Small intestine (tissue), 16 donors: ENCODE measurements at places on chromosomes 6 and 20.

DNA sequence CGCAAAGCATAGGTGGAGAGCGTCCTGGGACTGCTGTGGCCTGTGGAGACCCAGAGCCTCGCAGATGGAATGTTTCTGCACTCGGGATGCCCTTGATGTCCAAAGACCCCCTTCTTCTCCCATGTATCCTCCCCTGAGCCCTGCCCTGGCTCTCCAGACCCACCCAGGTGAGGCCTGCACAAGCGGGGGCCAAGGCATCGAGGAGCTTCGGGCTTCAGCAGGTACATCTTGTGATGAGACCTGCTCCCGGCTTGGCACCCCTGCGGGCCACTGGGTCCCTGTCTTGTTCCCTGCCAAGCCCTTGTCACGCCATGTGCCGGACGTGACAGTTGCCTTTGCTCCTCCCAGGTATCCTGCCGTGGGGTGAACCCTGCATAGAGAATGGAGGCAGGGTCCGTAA is 85.2 kb downstream of the RAMACL start:
- DNase-seq = no peak

DNA sequence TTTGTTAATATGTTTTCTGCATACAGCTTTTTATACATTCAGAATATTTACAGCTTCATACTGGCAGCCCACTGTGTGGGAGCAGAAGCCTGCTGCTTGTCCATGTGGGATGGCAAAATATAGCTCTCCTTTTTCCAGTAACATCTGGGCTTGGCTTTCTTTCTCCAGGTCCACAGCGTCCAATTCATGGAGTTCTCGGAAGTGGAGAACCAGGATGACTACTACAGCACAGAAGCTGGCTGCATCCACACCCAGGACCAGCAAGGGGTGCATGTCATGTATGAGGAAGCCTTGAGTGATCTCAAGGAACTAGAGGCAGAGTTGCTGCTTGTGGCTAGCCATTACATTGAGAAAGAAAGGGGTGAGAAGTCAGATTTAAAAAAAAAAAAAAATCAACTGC is 143.1 kb downstream of the CD164 start:
- no peak for DNase-seq

DNA sequence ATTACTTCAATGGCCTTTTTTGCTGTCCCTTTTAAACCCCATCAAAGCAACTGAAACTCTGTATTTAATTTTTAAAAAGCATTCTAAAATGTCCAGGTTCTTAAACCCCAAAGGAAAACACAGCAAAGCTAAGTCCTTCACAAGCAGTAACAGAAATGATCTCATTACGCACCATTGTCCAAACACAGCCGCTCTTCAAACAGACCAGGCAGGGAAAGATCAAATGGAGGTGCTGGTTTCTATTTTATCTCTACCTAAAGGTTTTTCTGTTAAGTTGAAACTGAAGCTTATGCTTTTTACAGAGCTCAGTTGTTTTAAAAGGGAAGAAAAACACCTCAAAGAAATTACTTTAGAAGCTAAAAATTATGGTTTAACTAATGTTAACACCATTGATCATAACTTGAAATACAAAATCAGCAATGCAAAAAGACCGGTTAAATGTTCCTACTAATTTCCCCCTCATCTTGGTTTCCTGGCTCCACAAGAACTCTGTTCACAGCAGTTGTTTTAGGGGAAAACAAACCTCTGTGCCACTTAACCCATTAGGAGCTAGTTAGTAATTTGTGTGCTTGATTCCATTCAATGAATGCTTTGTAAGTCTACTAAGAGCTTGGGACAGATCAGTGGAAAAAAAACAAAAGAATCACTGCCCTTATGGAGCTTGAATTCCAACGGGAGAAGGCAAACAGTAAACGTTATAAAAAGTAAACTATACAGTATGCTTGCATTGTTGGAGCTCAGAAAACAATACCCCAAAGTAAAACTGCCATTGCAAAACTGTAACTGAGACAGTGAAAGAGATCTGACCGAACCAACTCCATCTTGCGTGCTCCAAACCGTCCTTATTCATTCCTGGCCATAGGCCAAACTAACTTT is 87.4 kb downstream of the CD24 start:
- no peak for DNase-seq

DNA sequence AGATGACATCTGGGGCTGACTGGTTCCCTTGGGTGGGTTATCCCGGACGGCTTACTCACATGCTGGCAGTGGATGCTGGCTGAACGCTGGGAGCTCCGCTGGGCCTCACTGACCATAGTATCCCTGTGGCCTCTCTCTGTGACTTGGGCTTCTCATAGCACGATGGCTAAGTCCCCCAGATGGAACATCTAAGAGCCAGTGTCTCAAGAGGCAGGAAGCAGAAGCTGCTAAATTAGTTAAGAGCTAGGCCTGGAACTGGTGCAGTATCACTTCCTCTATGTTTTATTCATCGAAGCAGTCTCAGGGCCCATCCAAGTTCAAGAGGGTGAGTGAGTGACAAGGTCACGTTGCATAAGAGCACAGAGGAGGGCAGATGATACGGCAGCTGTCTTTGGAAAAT is 116.5 kb upstream of the LAMP5 start:
- no peak for DNase-seq

- DNase-seq = no peak
Observed at GRCh38 chr20:44745122-44745597, 505 bp upstream of the KCNK15 start.

GRCh38 chr20:63409066-63409833 is 48.1 kb upstream of the CHRNA4 start:
- peak; percentile 7 for DNase-seq

DNA sequence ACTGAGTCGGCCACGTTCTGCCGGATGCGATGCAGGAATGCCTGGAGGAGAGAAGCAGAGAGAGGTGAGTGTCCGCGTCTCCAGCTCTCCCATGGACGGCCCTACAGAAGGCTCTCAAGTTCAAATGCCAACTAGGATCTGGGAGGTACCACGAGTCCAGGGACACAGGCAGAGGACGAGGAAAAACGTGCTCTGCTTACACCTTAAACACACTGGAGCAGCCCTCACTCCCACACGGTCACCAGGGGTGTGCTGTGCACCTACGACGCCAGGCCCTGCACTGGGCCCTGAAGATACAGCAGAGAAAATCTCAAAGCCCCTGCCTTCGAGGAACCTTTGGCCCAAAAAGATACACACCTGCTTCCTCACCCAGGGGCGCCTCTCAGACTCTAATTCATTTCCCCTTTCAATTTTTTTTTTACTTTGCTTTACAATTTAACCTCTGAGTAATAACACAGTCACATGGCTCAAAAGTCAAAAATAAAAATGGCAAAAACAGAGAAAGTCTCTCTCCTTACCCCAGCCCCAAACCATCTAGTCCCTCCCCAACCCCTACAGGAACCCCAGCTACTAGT is 79.9 kb downstream of the PREX1 start:
- DNase-seq = no peak

DNA sequence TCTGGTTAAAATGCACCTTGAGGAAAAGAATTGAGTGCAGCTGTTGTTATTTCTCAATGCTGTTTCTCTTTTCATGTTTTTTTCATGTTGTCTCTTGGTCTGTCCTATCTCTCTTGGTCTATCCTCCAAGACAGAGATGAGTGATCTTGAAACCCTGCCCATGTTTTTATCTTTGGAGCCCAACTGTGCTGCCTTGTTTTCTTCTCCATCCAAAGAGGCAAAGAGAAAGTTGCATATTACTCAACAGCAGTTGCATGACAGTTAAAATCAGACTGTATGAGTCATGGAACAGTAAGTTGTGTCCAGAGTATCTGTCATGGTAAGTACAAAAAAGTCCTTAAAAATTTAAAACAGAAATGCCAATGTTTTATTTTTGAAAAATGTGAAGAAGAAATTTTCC is 26.2 kb downstream of the BCAS1 start:
- no peak for DNase-seq

DNA sequence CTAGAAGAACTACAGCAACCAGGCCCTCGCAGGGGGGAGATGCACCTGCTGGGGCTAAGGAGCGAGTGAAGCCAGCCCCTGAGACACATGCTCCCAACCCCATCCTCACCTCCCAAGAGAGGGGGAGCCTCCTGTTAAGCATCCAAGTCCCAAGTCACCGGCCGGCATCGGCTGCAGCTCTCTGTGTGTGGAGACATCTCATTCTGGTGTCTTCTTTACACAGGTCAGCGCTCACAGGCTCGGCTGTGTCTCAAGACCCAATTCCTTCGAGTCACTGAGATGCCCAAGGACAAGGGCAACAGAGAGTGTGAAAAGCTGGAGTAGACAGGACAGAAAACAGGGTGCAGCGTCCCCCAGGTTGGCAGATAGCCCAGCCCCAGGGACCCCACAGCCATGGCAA is 21.1 kb upstream of the MRGBP start:
- DNase-seq = no peak

- no peak for DNase-seq
Observed at GRCh38 chr6:50305660-50306059, 255.9 kb upstream of the DEFB112 start.
